NCI-H1930 (cell line): ENCODE measurements at places on chromosomes 7 and 10.

DNA sequence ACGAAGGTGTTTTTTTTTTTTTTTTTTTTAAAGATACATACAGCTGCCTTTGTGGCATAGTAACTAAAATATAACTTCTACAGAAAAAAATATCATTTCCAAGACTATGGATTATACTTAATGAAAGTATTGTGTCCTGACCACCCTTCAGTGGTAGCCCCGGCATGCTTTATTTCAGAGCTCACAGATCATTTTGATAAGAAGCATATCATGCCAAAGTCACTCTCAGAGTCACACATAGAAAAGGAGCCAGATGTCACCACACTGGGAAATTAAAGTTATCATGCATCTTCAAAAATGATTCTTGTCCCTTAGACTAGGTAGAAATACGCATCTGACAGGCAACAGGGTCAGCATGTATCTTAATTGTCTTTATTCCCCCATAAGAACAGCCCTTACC, 3.0 kb downstream of the ADARB2 start:
- DNase-seq, result no peak

- no peak for DNase-seq
These were observed 122.5 kb upstream of the ANKRD1 start for GRCh38 chr10:91043173-91043910.

DNA sequence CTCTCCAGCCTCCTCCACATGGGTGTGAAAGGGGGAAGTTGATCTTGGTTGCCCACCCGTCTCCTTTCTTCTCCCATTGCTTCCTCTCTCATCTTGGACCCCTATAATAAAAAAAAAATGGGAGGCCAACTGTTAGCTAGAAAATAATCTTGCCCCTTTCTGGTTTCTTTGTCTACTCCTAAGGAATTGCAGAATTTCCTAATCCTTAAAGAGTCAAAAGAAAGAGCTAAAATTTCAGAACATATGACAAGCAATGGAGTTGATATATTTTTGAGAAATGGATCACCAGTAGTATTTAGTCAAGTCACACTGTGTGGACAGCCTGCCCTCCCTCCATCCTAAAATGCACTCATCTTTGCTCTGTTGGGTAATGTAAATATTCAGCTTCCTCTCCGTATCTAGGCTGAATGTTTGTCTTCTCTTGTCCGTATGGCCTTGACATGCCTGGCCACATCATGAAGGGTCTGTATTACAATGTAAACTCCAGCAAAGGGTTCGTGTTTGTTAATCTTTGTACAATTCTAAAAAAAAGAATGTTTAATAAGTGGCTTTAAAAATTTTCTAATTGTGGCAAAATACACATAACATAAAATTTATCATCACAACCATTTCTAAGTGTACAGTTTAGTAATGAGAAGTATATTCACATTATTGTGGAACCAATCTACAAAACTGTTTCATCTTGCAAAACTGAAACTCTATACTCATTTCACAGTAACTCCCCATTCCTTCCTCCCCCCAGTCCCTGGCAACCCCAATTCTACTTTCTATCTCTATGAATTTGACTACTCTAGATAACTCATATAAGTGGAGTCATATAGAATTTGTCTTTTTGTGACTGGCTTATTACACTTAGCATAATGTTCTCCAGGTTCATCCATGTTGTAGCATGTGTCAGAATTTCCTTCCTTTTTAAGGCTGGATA, 71.5 kb downstream of the ZNF92 start:
- DNase-seq, result no peak

- peak; percentile 39 for DNase-seq
These were observed 39.8 kb downstream of the ITPRID1 start for GRCh38 chr7:31553661-31554081.

GRCh38 chr10:17910125-17910789, 41.5 kb upstream of the SLC39A12 start:
- no peak for DNase-seq

DNA sequence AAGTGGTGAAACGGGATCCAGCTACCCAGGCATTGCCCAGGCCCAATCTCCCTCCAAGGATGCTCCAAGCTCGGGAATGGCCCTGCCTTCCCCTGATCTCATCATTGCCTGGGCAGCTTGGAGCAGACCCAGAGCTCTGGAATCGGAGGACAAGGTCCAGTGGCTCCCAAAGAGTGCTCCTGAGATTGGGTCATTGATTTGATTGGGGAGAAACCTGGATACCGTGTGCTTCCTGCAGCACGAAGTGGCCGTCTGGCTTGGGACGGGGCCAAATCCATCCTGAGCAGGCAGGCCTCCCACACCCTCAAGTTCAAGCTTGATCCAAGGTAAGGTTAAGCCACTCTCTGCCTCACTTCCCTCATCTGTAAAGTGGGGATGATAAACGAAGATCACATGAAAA, 69.9 kb downstream of the OAT start:
- no peak for DNase-seq

DNA sequence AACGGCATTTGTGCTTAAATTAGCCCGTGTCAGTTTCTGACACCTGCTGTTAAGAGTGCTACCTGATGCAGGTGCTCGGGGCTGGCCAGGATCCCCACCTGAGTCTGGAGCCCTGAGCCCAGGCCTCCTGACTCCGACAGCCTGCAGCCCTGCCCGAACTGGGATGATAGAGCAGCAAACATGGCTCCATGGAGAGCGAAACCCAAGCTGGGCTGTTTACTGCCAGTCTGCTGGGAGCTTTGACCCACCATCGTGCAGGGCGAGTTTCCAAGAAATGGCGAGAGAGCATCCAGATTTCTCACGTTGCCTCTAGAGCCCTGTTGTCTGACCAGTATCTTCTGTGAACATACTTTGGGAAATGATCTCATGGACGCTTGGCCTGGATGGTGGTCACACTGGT, 66.2 kb downstream of the MGMT start:
- DNase-seq, result no peak

DNA sequence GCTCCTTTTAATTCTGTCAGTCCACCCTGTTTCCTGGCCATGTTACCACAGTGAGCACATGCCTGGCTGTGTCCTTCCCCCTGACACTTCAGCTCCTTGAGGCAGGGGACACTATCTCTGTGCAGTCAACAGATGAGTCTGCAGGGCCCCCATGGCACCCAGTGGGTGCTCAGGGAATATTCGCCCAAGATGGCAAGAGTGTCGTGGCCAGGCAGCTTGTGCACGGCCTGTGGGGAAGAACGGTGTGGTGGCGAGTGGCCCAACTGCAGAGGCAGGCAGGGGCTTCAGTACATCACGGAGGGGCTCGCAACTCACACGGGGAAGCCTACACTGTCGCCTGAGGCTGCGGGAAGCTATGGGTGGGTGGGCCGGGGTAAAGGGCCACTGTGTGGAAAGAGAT, 91.1 kb downstream of the TRRAP start:
- no peak for DNase-seq

DNA sequence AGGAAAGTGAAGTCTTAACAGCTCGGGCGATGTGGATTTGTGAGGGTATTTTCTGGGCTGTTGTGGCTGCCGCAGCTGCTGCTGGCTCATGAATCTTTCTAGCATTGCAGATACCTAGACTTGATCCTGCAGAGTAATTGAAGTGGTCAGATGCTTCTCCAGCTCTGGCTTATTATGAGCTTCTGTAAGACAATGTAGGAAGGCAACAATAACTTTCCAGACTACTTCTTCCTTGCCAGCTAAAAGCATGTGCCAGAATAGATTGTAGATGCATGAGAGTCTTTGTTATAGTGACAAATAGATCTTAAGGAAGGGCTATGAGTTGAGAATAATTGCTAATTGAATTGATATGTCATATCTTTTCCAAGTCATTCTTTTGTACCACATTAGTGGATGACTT, 461.4 kb upstream of the POT1 start:
- DNase-seq, result no peak

- DNase-seq, result no peak
These were observed 7.5 kb downstream of the NKX2-3 start for GRCh38 chr10:99540306-99540656.

DNA sequence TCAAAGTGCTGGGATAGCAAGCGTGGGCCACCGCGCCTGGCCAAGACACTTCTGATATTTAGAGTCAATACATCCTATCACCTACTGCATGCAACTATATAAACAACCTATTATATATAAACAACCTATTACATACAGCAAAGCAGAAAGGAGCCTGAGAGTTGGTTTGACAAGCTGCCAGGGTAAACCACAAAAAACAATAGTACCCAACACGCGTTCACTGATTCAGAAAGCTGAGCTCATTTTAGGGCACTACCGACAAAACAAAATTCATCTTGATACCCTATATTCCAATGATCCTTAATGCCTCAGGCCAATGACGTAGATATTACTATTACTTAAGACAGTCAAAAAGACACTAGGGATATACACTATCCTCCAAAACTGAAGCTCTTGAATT, 16.2 kb downstream of the MALSU1 start:
- DNase-seq, result no peak

DNA sequence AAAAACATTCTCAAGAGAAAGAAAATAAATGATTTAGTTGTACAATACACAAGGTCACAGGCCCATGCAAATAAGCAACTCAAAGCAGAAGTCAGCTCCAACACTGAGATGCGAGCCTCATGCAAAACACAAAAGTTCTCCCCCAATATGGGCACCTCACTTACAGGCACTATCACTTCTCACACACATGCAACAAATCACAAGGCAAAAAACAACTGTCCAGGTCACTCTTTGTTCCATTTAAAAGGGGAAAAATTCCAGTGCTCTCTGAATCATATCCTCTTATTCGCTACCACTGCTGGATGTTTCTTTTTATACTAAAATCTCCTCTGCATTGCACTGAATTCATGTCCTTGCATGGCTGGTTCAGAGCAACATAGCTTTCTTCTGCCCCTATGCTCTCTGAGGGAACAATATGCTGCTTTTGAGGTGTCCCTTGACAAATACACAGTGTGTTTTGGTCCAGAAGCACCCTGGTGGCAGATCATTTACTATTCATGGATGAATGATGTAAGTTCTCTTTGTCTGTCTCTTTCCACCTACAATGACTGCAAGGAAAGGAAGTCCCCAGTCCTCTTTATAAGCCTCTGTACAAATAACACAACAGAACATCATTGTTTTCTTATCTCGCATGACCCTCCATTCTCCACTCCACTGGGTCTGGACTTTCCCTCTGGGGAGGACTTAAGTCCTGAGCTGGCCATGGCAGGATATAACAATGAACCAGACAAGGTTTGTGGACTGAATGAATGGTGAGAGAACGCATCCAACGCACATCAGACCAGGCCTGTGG, 85.4 kb upstream of the GSDME start:
- peak; percentile 26 for DNase-seq

GRCh38 chr10:106727170-106727569, 437.3 kb downstream of the SORCS1 start:
- DNase-seq, result no peak

DNA sequence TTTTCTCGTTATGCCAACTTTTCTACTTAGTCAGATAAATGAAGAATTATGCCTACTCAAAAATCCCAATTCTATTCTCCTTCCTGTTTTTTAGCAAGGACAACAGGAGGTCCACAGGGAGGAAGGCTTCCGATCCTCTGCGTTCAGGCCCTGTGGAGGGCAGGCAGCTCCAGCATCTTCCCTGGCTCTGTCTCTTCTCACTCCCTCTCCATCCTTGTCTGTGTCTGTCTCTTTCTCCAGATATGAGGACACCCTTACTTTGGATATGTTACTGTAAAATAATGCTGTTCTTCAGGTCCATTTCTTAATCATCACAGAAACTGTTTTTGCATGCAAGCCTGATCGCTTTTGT, 166.6 kb downstream of the ELMO1 start:
- DNase-seq, result no peak

DNA sequence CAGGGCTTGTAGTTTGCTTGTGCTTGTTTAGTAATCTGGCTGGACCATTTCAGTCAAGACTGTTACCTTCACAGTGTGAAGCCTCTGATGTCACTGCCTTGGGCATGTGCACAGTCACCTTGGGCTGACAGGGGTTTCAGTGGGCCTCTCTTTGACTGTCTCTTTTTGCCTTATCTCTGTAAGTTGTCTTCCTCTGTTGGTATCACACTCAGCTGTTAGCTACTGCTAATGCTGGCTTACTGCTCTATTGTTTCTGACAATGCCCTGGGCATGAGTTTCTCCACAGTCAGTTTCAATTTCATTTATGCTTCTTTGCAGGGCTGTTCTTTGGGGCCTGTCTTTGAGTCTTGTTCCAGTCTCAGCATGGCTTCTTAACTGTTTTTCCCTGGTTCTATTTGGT, 201.9 kb upstream of the SHH start:
- DNase-seq, result no peak

- peak; percentile 82 for DNase-seq
These were observed 54.0 kb upstream of the RPA3 start for GRCh38 chr7:7772397-7772821.

DNA sequence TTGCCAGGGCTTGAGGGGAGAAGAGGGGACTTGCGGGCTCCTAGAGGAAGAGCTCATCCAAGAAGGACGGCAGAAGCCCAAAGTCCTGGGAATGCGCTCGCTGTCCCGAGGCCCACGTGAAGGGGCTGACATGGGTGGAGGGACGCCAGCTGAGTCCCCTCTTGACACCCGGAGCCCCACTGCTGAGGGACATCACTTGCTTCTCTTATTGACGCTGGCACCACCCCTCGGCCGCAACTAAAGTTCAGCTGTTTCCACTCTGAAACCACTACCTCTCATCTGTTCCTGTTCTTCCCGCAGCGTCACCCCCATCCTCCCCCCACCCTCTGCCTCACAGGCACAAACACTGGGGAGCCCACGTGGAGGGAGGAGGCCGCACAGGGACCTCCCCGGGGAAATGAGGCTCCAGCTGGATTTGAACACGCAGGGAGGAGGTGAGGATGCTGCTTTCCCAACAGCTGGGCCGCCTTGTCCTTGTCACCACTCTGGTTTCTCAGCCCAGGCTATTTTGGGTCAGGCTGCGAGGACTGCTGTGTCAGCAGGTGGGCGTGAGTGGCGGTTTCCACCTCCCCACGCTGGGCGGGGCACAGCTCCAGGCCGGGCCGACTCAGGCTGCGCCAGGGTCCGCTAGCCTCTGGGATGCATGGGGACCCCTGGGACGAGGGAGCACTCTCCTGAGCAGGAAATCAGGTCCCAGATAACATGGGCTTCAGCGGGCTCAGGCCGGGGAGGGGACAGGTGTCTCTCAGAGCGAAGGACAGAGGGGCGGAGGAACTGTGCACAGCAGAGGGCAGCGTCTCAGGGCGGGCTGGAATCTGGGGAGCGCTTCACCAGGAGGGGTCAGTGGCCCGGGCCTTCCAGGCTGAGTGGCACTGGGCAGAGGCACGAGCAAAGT, 156.3 kb downstream of the ZNF248 start:
- no peak for DNase-seq

DNA sequence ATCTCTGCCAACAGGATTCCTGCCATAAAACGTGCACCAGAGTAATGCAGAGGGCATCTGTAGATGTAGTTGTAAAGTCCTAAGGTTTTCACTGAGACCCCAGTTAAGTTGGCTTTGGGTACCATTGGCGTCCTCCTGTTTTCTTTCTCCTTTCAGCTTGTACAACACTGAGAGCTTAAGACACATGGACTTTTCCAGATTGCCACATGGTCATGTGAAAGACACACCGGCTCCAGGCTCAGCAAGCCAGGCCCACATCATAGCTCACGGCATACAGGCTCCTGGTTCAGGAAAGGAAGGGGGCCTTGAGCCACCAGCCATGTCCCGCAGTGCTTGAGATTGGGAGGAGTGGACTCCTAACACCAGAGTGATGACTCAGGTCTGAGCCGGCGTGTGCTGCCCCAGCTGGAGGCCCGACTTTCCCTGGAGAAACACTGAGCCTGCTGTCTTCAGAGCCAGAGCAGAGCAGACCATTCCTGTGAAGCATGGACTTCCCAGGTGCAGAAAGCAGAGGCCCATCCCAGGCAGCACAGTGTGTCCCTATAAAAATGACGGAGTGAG, 252.7 kb downstream of the PRPF18 start:
- no peak for DNase-seq

GRCh38 chr7:138350701-138351357, 109.2 kb upstream of the TRIM24 start:
- no peak for DNase-seq
